ENCODE measurements at places on chromosomes 7 and 10.

DNA sequence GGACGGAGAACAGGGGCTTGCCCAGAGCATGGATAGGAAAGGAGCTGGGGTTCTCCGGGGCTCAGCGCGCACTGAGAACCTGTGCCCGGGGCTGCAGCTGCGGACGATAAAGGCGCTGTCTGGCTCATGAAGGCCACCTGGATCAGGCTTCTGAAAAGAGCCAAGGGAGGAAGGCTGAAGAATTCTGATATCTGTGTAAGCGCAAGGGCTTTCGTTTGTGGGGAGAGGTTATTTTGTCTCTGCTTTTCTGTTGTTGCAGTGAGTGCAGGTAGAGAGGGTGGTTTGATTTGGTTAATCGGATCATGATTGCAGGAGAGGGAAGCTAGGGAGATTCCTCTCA, 250.5 kb downstream of the NSUN6 start:
- DNase-seq = no peak

- peak; percentile 58 for DNase-seq
These were observed 103.4 kb downstream of the ABCA13 start for GRCh38 chr7:48274662-48275061.

- no peak for DNase-seq
These were observed 17.3 kb downstream of the TRIL start for GRCh38 chr7:28940741-28941384.

DNA sequence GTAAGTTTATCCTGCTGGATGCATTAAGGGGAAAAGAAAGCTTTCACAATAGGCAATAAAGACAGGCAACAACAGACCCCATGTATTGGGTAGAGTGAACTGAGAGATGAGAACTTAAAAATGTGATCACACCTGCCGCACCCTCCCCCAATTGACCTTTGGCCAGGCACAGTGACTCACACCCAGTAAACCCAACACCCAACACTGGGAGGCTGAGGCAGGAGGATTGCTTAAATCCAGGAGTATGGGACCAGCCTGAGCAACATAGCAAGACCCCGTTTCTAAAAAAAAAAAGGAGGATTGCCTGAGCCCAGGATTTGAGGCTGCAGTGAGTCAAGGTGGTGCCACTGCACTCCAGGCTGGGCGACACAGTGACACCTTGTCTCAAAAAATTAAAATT, 86.9 kb downstream of the MPP7 start:
- DNase-seq = no peak

- DNase-seq = no peak
These were observed 10.8 kb downstream of the EN2 start for GRCh38 chr7:155468785-155469148.

- DNase-seq = no peak
These were observed 56.3 kb downstream of the MTERF1 start for GRCh38 chr7:91824201-91824600.

DNA sequence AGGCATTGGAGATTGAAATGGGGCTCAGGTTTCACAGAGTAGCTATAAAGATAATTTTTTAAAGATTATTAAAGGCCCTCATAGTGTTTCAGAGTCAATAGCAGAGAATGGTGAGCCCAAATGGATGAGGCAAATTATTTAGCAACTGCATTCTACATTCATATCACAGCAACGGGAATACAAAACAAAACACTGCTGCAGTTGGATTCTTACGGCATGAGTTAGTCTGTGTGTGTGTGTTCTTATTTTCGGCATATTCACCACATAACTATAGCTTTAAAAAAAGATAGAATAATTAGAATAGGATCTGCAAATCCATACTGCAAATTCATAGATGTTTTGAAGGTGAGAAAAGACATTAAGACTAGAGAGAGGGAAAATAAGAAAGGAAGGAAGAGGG, 66.0 kb downstream of the SUGCT start:
- DNase-seq = no peak

- DNase-seq = no peak
These were observed 21.1 kb upstream of the SAR1A start for GRCh38 chr10:70191161-70191971.

- peak; percentile 49 for DNase-seq
These were observed 8.5 kb downstream of the NT5C2 start for GRCh38 chr10:103184615-103185014.

GRCh38 chr10:20970044-20970443, 72.9 kb upstream of the NEBL start:
- DNase-seq = peak; percentile 17

DNA sequence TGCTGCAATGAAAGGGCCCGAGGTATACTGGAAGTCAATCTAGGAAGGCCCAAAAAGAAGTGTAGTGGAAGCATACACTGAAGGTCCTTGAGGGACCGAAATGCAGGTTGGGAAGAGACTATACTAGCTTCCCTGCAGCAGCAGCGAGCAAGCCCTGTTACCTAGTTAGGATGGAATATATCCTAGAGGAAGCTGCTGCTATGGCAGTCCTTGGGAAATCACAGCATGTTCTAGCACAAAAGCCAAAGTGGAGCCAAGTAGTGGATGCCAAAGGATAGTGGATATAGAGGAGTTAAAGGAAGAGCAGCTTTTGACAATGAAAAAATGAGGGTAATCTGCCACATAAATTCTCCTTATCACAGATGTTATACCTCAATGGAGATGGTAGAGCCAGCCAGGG, 123.8 kb upstream of the STARD3NL start:
- DNase-seq = no peak

GRCh38 chr10:63267414-63268148, 134.5 kb downstream of the NRBF2 start:
- peak; percentile 89 for DNase-seq

- DNase-seq = no peak
These were observed 81.4 kb downstream of the VWA2 start for GRCh38 chr10:114320249-114321116.

GRCh38 chr10:130206216-130206737, 70.1 kb downstream of the GLRX3 start:
- no peak for DNase-seq

GRCh38 chr7:130875265-130875741, 141.3 kb upstream of the KLF14 start:
- DNase-seq = peak; percentile 40

- peak; percentile 37 for DNase-seq
These were observed 21.7 kb upstream of the OR2A5 start for GRCh38 chr7:144027070-144027469.

DNA sequence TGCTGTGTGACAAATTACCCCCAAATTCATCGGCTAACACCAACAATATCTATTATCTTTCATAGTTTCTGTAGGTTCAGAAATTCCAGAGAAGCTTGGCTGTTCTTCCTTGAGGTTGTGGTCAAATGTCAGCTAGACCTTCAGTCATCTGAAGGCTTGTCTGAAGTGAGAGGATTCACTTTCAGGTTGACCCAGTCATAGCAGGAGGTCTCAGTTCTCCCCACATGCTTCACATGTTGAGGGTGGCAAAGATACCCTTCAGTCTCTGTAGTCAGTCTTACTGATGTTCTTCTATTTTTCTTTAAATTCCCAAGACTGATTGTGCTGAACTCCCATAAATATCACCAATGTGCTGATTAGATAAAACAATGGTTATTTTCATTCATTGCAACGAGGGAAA, 1692.0 kb downstream of the REEP3 start:
- DNase-seq = no peak

- DNase-seq = peak; percentile 77
These were observed 40.3 kb downstream of the NRCAM start for GRCh38 chr7:108415821-108416536.

DNA sequence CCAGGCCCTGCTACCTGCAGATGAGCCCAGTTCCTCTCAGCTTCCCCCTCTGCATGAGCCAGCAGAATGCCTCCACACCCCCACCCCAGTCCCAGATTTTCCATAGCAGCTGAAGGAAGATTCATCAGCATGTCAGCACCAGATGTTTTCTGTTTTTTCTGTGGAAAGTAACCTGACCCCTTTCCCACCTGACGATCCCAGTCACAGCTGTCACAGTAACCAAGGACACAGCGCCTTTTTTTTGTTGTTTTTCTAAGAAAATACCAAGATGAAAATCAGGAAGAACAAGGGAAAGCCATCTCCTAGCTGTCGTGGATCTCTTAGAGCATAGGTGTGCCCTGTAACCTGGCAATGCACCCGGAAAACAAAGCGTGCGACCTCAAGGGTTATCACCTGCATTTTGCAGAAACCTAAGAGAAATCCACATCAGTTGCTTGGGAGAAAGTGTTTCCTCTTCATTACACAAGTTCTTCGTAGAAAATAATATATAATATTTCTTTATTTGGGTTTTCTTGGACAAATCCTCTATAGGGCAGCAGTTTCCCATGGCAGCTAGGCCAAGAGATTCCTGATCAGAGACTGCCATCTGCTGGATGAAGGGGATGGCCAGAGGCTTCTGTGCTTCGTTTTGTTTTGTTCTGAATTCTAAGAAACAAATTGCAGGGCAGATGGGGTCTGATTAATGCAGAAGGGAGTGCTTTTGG, 401.9 kb downstream of the TNS3 start:
- DNase-seq = peak; percentile 51

DNA sequence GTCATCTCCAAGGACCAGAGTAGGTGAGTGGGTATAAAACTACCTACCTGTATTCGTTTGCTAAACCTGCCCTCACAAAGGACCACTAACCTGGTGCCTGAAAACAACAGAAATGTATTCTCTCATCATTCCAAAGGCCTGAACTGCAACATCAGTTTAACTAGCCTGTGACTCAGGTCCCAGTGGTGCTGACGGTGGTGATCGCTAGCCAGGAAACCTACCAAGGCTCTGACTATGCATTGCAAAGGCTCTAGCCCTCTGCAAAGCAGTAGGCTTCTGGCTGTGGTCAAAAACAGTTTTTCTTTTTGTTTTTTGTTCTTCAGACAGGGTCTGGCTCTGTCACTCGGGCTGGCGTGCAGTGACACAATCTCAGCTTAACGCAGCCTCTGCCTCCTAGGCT, 107.5 kb downstream of the NPTX2 start:
- DNase-seq = no peak

DNA sequence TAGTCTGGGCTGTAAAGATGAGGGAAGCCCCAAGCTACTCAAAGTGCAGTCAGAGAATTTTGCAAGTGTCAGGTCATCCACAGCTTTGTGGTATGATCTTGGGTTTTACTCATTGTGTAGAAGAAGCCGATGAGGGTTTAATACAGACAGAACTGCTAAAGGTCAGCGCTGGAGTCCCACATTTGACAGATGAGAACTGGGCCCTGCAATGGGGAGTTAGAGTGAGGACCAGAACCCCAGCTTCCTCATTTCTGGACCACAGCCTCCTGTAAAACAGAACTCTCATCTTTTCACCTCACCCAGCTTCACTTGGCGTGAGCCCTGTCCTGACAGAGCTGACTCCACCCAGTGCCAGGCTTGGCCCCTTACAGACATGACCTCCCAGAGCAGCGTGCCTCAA, 20.1 kb downstream of the LRRC20 start:
- DNase-seq = no peak
